ENCODE measurements at places on chromosomes 7 and 10.

DNA sequence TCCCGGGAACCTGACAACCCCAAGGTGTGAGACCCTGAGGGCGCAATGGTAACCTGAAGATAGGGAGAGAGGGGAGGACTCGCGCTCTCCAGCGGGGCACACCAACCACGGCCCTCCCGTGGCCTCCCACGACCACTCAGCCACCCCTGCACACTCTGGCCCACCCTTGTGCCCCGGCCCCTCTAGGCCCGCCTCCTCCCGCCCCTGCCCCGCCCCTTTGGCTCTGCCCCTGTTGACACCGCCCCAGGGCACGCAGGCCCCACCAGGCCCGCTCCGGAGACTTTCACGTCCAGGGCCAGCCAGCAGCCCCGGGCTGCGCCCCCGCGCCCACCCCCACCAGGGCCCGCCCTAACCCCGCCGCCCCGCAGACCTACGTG is 10.9 kb downstream of the ATG9B start:
- DNase-seq = no peak

GRCh38 chr10:31098046-31098445 is 66.4 kb upstream of the ZNF438 start:
- DNase-seq = no peak

GRCh38 chr7:121304102-121304658 is 24.6 kb upstream of the WNT16 start:
- no peak for DNase-seq

- no peak for DNase-seq
These were observed 22.5 kb downstream of the CALHM2 start for GRCh38 chr10:103429647-103430046.

DNA sequence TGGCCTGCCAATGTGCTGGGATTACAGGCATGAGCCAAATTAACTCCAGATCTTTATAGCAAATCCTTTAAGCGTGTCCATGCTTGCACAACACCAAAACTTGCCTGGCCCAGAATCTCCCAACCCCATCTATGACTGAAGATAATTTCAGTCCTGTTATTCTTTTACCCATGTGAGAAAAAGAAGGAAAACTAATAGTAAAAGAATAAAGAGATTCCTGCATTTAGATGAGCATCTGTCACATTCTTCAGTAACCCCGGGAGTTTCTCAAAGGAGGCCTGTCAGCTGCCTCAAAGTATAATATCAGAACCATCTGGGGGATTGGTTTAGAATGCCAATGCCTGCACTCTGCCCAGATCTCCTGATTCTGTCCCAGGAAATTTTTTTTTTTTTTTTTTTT is 158.1 kb upstream of the KMT2E start:
- DNase-seq = no peak

GRCh38 chr7:137020351-137020750 is 151.9 kb downstream of the CHRM2 start:
- DNase-seq = no peak

DNA sequence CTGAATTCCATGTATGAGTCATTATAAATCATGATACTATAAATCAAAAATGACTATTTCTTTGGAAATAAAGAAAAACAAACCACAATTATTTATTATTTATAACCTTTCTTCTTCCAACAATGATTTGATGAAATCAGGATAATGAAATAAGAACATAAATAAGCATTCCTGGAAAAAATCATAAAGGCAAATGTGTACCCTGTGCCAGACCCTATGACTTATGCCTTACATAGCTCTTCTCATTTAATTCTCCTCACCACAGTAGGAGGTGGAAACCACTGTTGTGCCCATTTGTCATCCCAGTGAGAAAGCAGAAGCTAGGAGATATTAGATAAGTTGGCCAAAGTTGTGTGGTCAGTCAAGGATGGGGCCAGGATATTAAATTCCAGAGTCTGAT is 255.1 kb downstream of the DOCK4 start:
- no peak for DNase-seq

GRCh38 chr7:149735779-149736477 is 37.5 kb downstream of the ZNF467 start:
- no peak for DNase-seq

DNA sequence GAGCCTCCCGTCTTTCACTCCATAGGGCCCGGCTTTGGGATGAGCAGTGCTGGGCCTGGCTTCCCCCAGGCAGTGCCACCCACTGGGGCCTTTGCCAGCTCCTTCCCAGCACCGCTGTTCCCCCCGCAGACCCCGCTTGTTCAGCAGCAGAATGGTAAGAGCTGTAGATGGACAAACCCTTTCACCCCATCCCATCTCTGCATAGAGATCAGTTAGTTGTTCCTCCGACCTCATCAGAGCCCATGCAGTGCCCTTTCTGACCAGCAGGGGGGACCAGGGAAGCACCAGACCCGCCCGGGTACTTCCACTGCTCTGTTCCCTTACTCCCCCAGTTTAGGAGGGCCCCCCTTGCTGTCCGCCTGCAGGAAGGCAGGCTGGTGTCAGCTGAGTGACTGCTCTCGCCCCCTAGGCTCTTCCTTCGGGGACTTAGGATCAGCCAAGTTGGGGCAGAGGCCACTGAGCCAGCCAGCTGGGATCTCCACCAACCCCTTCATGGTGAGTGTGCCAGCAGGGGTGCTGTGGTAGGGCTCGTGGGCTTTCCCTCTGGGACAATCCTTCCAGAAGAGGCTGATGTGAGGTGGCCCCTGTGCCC is 9.8 kb downstream of the SAP25 start:
- DNase-seq = peak; percentile 80

DNA sequence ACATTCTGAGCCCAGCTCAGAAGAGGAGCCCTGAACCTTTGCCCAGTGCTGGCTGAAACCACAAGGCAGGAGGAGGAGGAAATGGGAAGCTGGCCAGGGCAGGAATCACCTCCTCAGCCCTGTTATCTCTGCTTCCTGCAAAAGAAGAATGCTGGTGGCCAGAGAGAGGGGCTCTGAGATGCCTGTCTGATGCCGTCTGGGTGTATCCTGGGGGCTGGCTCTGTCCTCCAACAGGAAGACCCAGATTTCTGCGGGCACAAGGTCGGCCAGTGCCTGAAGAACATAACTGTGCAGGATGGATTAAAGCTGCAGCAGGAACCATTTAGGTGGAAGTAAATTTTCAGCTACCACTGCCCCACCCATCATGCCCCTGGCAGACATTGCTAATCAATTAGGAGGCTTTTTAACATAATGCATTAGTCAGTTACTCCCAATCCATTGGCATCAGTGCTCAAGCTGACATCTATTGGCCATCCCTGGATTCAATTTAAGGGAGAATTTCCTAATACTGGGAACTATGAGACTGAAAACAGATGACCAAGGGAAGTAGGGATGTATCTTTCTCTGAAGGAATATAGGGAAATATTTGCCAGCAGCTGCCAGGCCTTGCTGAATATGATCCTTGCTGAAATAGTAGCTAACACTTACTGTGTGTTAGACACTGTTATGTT is 67.7 kb downstream of the COL13A1 start:
- DNase-seq = no peak

GRCh38 chr10:70549962-70550458 is 52.5 kb downstream of the PRF1 start:
- peak; percentile 65 for DNase-seq

GRCh38 chr10:77641344-77641743 is 3.7 kb upstream of the KCNMA1 start:
- no peak for DNase-seq

GRCh38 chr10:60394446-60394845 is 4.8 kb upstream of the ANK3 start:
- DNase-seq = no peak

DNA sequence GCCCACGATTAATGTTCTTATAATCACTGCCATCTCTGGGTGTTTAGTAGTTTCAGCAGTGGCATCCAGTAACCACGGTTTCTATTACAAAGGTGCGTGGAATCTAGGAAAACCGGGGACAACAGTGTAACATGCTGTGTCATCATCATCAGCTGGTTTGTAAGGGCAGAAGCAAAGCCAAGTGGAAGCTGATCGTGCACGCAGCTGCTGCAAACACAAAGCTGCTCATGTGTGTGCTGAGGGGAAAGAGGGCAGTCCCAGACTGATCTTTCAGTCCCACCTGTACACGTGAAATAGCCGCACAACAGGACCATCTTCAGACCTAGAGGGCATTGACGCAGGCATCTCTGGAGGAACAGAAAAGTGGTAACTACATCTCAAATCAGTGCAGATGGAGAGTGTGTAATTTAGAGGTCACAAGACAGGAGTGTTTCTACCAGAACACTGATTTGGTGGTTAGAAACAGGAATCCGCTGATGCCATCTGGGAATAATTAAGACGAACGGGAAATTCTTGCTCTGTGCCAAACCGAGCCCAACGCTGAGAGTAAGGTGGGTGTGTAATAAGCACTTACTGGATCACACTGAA is 13.4 kb downstream of the ANKRD16 start:
- no peak for DNase-seq

GRCh38 chr7:70512144-70512543 is 619.8 kb upstream of the GALNT17 start:
- DNase-seq = no peak

DNA sequence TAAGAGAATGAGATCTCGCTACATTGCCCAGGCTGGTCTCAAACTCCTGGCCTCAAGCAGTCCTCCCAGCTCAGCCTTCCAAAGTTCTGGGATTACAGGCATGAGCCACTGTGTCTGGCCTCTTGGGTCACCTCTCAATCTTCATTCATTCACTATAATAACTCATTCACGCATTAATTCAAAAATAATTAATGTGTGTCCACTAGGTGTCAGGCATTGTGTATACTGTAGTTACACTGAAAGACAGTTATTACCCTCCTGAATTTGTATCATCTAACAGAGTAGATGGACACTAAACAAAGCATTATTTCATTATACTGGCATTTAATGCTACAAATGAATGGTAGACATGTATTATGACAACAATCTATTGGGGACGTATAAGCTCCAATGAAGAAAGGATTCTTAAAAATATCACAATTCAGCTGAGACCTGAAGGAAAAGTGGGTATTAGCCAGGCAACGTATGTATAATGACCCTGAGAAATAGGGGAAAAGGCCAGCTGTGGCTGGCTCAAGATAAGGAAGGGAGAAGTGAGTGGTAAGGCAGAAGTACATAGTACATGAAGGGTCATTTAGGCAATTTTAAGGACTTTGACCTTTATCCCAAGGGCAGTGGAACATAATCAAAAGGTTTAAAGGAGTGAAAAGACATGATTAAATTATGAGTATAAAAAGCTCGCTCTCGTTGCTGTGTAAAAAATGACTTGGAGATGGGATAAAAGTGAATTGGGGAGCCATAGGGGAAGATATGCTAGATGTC is 150.7 kb downstream of the BTAF1 start:
- no peak for DNase-seq

GRCh38 chr7:8214244-8214824 is 47.6 kb downstream of the ICA1 start:
- DNase-seq = no peak

- no peak for DNase-seq
These were observed 24.9 kb upstream of the SEC61G start for GRCh38 chr7:54783952-54784351.

- no peak for DNase-seq
These were observed 160.1 kb downstream of the GATA3 start for GRCh38 chr10:8214587-8214986.

DNA sequence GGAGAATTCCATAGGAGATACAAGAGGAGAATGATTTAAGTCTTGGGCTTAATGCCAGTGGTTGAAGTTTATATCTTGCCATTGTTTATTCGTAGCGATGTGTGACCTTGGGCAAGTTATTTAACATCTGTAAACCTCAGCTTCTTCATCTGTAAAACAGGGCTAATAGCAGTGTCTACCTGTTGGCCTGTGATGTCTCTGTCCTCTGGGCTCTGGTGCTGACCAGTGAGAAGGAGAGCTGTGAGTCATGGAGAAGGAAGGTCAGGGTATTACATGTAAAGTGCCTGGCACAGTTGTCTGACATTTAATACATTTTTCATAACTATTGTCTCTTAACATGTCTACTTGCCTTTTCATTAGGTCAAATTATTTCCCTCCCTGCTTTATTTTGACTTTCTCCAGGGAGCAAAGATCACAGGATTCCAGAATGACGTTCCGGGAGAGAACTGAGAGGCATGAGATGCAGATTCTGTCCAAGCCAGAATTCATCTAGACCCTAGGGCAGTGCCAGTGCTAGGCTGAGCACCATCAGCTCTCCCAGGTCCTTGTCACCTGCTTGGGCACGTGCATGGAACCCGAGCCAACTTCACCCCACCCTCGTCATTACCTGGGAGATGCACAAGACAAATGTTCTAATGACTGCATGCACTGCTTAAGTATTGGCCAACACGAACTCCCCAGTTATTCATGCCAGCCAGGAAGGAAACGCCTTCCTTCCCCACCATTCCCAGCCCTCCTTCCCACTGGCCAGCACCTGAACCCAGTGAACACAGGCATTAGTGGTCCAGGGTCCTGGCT is 187.9 kb downstream of the DPY19L1 start:
- no peak for DNase-seq

DNA sequence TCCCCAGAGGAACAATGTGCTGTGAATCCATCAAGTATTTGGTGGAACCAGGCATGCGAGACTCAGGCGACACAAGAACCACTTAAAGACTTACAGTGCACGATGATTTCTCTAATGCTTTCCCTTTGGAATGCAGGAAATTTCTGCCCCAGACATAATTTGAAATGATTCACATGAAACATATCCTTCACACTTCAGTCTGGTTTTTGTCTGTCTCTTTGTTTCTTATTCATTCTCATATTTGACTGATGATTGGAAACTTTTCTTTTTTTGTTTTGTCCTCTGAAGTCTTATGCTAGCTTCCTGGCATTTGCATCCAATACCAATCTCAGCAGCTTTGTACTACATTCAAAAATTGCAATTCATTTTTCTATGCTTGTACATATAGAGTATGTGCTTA is 502.8 kb downstream of the PHTF2 start:
- DNase-seq = no peak

GRCh38 chr7:26224359-26224758 is 22.8 kb downstream of the CBX3 start:
- DNase-seq = no peak

GRCh38 chr10:2893158-2893845 is 174.0 kb upstream of the PFKP start:
- DNase-seq = no peak

DNA sequence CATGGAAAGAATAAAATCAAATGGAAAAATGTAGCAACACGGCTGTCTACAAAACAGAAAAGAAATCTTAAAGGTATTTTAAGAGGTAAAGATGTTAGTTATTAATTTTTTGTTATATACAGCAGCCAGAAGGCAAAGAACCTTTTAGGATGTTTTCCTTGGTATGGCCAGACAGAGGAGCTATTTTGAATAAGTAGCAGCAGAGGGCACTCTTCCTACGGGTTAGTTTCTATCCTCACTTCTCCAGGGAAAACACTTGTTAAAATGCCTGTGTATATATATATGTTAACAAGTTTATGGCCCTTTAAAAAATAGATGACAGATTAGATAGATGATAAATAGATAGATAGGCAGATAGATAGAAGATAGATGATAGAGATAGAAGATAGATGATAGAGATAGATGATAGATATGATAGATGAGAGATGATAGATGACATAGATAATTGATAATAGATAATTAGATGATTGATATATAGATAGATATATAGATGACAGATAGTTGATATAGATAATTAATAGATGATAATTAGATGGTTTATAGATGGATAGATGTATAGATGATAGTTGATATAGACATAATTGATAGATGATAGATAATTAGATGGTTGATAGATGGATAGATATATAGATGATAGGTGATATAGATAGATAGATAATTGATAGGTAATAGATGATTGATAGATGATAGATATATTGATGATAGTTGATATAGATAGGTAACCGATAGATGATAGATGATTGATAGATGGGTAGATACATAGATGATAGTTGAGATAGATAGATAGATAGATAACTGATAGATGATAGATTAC is 57.8 kb upstream of the WIPF3 start:
- DNase-seq = no peak

Data from effector CD4-positive, alpha-beta T cell (primary cell).